GOT3 (cell line): ENCODE measurements at places on chromosomes 7 and 10.

- no peak for DNase-seq
Measured at GRCh38 chr7:41306486-41306885, 396.4 kb downstream of the INHBA start.

DNA sequence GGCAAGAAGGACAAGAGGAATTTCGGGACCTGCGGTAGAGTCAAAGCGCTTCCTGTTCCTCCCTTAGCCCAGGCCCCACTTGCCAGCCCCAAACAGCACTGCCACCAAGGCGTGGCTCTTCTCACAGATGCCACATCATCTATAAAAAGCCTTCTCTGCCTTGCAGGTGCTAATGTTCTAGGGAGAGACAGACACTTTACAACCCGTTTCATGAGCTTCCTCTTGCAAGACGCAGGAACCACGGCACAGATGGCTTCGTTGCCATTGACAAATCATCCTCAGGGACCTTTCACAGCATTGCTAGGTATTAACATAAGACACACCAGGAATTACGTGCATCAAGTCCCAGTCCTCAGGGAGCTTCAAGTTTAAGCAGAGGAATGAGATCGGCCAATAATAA, 180.9 kb downstream of the JCAD start:
- no peak for DNase-seq

DNA sequence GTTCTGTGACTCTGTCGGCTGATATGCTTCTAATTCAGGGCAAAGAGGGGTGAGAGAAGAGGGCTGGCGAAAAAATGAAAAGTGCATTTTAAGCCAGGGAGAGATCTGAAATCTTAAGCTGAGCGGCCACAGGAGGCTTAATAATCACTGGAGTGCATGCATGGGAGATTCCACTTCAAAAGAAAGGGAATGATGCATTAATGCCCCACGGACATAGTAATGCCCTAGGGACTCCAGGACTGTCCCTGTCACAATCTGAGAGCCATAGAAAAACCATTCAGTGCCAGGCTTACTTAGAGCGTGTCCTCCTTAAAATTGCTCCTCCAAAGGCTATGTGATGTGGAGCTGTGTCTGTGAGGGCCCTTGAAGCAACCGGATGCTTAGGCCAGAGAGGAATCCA, 75.1 kb downstream of the NHLRC2 start:
- DNase-seq, result no peak

DNA sequence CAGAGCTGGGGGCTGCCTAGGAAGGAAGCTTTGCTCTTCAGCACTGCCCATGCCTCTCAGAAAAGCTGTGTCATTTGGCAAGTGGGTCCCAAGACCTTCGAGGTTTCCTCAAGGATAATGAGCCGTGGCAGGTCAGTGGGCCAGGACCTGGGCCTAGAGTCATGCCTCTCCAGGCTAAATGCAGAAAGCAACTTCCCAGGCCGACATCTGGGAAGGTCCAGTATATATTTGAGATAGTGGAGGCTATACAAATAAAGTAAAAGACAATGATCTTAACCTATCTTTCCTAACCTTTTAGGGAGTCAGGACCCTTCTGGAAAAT, 2.4 kb upstream of the HOXA10 start:
- no peak for DNase-seq

GRCh38 chr7:116811768-116812167, 50.6 kb upstream of the CAPZA2 start:
- DNase-seq, result no peak

- no peak for DNase-seq
Measured at GRCh38 chr7:43295429-43295828, 183.0 kb downstream of the HECW1 start.

DNA sequence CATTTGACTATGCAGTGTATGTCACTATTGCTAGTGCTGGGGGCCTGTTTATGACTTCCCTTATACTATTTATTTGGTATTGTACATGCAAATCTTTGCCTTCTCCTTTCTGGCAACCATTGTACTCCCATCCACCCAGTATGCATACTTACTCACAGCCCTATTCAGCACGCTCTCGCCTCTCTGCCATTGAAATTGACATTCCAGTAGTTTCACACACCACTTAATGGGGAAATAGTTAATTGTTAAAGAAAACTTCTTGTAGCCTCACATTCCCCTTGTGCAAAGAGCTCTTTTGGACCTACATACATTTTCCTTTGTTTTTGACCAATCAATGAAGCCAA, 9.9 kb downstream of the CLDN12 start:
- DNase-seq, result no peak

DNA sequence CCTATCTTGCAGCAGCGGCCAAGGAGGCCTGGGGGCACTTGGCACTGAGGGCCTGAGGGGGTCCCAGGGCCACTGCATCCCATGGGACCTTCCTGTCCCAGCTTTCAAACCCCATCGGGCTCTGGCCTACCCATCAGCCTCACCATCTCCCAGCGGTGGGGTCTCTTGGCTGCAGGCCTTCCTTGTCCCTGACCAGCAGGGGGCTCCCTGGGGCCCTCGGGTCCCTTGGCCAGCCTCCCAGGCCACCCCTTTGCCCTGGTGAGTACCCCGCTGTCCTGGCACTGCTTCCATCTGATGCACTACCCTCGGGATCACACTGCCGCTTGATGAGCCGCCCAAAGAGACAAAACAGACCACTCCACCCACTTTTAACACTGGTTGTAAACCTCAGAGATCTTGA, 43.5 kb downstream of the YKT6 start:
- DNase-seq, result no peak

DNA sequence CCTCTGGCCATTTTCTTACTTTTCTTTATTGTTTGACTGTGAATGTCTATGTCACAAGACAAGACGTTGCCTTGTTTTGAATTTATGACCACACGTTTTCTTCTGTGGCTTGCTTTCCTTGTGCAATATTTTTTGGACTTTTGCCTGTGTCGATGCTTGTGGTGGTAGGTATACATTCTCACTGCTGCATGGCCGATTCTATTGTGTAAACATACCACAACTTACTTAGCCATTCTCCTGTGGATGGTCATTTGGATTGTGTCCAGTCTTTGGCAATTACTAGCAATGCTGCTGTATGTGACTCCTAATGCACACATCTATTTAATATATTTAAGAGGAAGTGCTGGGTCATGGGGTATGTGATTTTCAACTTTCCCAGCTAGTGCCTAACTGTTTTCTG, 18.0 kb upstream of the DLG5 start:
- DNase-seq, result no peak

- no peak for DNase-seq
Measured at GRCh38 chr10:77530011-77530410, 107.6 kb downstream of the KCNMA1 start.

- DNase-seq, result no peak
Measured at GRCh38 chr10:118508355-118508754, 87.1 kb downstream of the PRLHR start.

GRCh38 chr10:2576892-2577291, 490.5 kb upstream of the PFKP start:
- DNase-seq, result no peak

GRCh38 chr10:30763918-30764317, 134.4 kb upstream of the LYZL2 start:
- DNase-seq, result no peak

DNA sequence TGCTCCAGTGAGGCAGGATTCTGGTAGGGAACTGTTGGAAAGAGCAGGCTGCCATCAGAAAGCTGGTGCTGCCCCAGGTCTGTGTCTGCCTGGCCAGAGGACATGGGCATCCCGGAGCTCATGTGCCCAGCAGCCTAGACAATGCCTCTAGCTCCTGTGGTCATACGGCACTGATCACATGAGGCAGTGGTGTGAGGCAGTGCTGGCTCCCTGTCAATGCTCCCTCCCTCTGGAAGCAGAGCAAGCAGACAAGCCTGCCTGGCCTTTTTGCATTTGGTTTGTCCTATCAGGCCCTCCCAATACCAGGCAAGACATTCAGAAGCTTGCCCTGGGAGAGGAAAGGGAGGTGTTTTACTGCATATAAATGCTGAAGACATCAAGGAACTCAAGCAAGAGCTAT, 19.5 kb upstream of the MMP21 start:
- DNase-seq, result no peak

GRCh38 chr10:93255546-93255945, 181.9 kb downstream of the CYP26A1 start:
- DNase-seq, result no peak

DNA sequence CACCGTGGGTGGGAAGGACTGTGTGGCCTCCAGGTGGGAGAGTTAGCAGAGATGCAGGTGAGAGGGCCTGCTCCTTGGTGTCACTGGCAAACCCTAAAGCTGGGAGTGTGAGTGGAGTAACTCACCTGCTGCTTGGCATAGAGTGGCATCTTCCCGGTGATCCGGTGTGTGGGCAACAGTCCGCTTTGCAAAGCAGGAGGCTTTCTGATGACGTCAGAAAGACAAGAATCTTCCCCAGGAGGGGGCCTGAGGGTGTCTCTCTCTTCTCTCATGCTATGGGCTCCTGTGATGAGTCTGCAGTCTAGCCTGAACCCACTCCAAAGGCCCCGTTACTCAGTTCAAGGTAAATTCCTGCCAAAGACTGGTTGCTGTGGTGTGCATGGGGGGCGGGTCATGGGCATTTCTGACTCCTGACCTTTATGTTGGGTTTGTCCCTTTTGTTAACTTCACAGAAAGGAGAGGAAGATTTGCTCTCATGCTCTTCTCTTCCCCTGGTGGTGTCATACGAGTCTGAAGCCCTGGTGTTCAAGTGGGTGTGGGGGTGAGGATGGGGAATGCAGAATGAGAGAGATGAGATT, 187.9 kb downstream of the GATA3 start:
- no peak for DNase-seq

DNA sequence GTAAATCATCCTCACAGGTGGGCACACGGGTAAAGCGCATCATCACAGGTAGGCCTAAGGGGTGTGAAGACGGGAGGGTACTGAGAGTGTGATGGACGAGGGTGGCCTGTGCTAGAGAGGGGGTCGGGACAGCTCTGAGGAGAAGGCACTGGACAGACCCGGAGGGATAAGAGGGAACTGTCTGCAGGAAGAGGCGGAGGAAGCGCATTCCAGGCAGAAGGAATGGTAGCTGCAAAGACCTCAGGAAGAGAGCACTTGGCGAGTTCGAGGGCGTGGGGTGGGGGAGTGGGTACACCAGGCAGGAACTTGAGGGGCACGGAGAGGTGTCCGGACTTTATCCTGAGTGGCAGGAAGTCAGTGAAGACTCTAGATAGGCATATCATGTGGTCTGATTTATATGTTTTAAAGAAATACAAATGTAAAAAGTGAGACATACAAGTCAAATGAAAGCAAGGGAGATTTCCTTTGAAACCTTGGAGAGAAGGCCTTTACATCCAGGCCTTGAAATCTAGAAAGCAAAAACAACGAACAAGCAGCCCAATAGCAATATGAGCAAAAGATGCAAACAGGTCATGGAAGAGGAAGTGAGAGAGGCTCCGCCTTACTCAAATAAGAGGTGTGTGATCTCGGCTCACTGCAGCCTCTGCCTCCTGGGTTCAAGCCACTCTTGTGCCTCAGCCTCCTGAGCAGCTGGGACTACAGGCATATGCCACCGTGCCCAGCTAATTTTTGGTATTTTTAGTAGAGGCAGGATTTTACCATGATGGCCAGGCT, 3.6 kb downstream of the LHPP start:
- DNase-seq, result no peak

DNA sequence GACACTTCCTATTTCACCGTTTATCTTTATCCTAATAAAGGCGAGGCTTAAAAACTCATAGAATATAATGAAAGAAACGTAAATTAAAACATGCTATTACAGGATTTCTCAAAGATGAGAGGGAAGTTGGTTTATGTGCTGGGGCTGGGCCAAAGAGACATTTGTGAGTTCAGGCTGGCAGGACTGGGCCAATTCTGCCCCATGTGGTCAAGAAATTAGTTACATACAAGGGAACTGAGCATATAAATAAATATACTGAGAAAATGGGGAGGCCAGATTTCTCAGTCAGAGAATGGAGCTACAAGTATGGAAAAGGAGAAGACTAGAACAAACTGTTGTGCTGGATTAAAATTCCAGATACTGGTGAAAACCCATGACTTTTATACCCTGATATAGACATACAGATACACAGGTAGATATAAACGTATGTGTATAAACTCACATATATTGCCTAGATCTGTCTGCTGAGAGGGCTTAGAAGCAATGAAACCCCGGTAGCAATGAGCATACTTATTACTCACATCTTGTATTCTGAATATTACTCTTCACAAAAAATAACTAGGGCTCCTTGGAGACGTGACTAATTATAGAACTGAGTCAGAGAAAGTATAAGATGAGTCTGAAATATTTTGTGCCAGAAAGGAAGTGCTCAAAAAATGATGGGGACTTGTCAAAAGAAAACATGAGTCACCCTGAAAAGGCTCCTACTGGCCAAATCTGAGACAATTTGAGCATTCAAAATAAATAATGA, 155.7 kb upstream of the FGFR2 start:
- no peak for DNase-seq

GRCh38 chr7:140295224-140295738, 103.0 kb downstream of the SLC37A3 start:
- DNase-seq, result no peak

DNA sequence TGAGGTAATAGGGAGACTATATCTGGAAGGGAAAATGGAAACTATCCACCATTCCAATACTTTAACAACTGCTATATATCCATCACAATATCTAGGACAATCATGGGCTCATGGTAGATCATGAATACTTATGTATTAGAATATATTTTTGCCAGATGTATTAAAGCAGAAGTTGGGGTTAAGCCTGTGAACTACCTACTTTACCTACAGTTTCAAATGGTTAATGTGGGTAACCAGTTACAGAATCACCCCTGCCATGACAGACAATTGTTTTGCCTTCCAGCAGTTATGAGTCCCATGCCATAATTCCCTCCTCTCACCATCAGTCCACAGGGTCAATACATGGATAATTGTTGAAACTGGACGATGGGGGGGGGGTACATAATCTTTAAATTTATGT, 29.9 kb upstream of the RAPGEF5 start:
- no peak for DNase-seq

DNA sequence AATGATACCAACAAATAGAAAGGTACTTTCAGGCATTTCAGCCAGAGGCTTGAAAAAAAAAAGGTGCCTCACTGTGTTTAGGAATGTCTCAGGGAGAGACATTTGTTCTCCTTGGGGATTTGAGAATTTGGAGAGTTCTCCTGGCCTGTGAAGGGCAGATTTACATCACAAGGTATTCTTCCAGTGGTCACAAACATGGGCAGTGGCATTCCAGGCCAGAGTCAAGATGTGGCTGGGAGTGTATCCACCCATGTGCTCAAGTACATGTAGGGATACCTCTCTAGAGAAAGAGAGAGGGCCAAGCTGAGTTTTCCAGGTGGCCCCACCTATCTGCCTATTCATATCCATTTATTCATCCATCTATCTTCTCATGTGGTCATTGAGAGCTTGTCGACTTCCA, 253.8 kb downstream of the LRMDA start:
- DNase-seq, result no peak

GRCh38 chr10:62760401-62760800, 44.1 kb upstream of the ADO start:
- DNase-seq, result no peak

GRCh38 chr10:100996678-100997359, 2.8 kb upstream of the LZTS2 start:
- DNase-seq, result no peak

DNA sequence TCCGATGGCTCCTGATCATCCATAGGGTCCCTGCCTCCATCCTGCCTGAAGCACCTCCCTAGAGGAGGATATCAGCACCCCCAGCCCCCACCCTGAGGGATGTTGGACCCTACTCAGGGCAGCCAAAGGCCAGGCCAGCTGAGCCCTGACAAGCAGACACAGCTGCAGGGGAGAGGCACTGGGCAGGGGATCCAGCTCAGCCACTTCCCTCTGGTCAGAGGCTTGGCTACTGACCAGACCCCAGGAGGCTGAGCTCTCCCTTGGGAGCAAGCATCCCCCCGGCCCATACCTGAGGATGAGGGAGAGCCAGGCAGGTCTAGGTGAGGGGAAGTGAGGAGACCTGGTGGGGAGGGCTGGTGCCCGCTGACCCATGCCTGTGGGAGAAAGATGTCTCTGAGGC, 6.6 kb downstream of the LDB3 start:
- no peak for DNase-seq
